ENCODE measurements at places on chromosomes 16 and 17. TPM values are rescaled to one million over a fixed set of nuclear protein-coding genes. Genes with fewer than 3 reads are reported as not detected.

Gene RCVRN
- not detected for total RNA-seq

Gene PTRH2
- total RNA-seq, result 26.8 TPM

Gene CAMKK1
- total RNA-seq, result 1.7 TPM

Gene KCNJ2
- total RNA-seq, result 0.54 TPM

Gene JUP
- total RNA-seq, result 17.4 TPM

Gene CD300LG
- not detected for total RNA-seq
